Activated T-cell treated with anti-CD3 and anti-CD28 coated beads, Interleukin-2, amount 50 U/mL, for 72 hours (primary cell): ENCODE measurements at places on chromosomes 7 and 10. TPM values are rescaled to one million over a fixed set of nuclear protein-coding genes. Genes with fewer than 3 reads are reported as not detected.

Gene C10orf62
- total RNA-seq = not detected

Gene JAZF1
- 4.3 TPM for total RNA-seq

Gene SMIM30
- 30.7 TPM for total RNA-seq

Gene CCZ1B
- total RNA-seq = 108 TPM

Gene SLC13A1
- not detected for total RNA-seq

Gene DPP6
- total RNA-seq = not detected

Gene MUC12
- total RNA-seq = 1.6 TPM

Gene BTBD16
- total RNA-seq = not detected

Gene SPDYE2B
- total RNA-seq = not detected

Gene SORCS3
- not detected for total RNA-seq

Gene ZNF425
- 3.6 TPM for total RNA-seq

Gene GPR141
- total RNA-seq = not detected

Gene UBE2D1
- 10.5 TPM for total RNA-seq

Gene CALCR
- total RNA-seq = not detected
